GM23338 (cell line): ENCODE measurements at places on chromosomes 11 and 22. TPM values are rescaled to one million over a fixed set of nuclear protein-coding genes. Genes with fewer than 3 reads are reported as not detected.

VSIG2 gene
- total RNA-seq = not detected in 2 replicates

ADAMTS8 gene
- 15.3 and 16.2 TPM in 2 replicates for total RNA-seq

NXF1 gene
- total RNA-seq = 31.8 and 33.8 TPM in 2 replicates

SGSM1 gene
- total RNA-seq = 4.2 and 4.7 TPM in 2 replicates
